ENCODE measurements at places on chromosomes 16 and 17.
A peak's percentile ranks its signal among the peaks of the same experiment; 100 is the strongest.

DNA sequence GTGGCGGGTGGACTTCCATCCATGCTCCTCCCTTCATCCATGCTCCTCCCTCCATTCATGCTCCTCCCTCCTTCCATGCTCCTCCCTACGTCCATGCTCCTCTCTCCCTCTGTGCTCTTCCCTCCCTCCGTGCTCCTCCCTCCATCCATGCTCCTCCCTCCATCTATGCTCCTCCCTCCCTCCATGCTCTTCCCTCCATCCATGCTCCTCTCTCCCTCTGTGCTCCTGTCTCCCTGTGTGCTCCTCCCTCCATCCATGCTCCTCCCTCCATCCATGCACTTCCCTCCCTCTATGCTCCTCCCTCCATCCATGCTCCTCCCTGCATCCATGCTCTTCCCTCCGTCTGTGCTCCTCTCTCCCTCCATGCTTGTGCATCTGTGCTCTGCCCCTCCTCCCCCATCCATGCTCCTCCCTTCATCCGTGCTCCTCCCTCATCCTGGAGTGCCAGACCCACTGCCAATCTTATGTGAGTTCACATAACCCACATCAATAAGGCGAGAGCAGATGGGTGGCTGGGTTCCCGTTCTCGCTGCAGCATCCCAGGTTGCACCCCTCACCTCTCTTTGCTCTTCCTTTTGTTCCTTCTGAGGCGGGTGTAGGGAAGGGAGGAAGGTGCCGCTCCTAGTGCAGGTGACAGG is 22.8 kb downstream of the KSR1 start:
- no peak for DNase-seq

DNA sequence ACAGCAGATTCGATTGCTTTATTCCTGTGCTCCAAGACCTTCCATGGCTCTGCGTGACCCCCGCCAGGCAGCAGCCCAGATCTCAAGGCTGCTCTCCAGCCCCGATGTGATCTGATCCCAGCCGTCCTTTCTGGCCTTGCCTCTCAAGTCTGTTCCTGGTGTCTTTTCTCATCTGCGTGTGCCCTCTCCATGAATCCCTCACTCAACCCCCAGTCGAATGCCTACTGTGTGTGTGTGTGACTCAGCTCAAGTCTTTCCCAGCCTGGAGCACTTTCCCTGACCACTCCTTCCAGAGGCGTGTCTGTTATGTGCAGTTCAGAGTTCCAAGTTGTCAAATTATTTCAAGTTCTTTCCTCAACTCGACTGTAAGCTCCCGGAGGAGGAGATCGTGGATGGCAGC is 64.0 kb downstream of the MRM1 start:
- no peak for DNase-seq

DNA sequence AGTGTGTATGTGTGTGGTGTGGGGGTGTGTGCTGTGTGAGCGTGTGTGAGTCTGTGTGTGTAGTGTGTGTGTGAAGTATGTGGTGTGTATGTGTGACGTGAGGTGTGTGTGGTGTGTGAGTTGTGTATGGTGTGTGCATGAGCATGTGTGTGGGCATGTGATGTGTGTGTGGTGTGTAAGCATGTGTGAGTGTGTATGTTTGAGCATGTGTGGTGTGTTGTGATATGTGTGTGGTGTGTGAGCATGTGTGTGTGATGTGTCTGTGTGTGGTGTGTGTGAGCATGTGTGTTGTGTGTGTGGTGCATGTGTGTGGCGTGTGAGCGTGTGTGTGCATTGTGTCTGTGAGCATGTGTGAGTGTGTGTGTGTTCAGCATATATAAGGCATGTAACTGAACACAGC is 20.9 kb downstream of the MAPT start:
- DNase-seq = no peak

GRCh38 chr17:49880291-49881053 is 32.6 kb upstream of the TAC4 start:
- DNase-seq = peak; percentile 58

DNA sequence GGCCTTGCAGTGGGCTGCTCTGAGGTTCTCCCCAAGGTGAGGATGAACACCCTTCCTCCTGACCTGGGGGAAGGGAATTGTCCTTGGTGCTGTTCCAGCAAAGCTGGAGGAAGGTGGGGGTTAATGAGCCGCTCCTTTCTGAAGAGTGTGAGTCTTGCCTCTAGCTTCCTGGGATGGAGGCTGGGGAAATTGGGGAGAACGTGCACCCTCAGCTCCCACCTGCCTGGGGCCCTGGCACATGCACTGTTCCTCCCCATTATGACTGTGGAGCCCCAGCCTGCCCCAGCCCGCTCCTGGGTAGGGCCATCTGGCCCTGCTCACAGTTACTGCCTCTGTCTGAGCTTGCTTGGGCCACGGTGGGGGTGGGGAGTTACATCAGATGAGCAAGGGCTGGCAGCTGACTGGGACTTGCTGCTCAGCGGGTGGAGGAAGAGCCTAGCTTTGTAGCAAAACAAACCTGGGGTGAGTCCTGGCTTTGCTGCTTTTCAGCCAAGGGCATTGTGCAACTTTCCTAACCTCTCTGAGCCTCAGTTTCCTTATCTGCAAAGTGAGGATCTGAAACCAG is 11.1 kb downstream of the TNS4 start:
- no peak for DNase-seq

DNA sequence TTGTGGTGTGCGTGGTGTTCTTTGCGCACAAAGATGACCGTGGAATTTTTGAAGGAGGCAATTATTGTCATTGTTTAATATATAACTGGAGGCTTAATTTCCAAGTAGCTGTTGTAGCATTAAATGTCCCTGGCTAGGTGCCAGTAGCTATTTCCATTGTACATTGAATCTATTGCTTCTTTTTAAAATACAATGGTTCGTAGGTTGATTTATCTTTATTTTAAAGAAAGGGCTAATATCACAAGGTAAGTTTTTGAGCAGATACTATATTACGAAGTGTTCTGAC is 127.1 kb downstream of the RPTOR start:
- no peak for DNase-seq

- DNase-seq = no peak
Measured at GRCh38 chr17:30809867-30810266, 14.6 kb downstream of the CRLF3 start.

- no peak for DNase-seq
Measured at GRCh38 chr16:48001324-48001895, 154.4 kb downstream of the ABCC12 start.

DNA sequence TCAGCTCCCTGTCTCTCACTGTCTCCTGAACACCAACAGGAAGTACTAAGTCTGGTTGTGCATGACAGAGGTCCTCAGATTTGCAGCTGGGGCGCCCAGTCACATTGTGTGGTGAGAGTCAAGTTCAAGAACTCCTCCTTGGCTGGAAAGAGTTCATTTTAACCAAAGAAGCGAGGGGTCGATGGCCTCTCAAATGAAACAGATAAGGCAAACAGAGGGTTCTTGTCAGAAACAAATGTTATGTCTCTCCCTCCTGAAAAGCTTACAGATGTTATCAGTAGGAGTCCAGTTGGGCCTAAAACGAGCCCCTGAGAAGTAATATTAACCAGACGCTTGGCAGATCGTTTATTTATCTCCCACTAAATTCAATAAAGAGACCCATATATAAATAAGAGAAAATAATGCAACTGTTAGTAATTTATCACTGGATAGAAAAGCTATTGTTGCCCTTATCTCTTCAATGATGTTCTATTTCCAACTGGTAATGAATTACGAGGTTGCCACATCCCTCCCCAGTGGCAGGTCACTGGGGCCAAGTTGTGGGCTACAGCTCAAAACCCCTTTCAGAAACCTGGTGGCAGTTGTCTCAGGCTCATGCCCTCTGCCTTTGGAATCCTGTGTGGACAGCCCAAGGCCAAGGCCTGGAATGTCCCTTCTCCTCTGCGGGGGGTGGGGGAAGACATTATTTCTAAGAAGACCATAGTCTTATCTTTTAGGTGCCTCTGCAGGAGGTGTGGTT is 307.5 kb upstream of the DYNLRB2 start:
- no peak for DNase-seq

GRCh38 chr17:64534187-64534586 is 27.4 kb downstream of the CEP95 start:
- DNase-seq = no peak

GRCh38 chr16:3400446-3400778 is 392 bp downstream of the ZSCAN32 start:
- no peak for DNase-seq

GRCh38 chr17:72053036-72053435 is 67.8 kb upstream of the SOX9 start:
- no peak for DNase-seq

DNA sequence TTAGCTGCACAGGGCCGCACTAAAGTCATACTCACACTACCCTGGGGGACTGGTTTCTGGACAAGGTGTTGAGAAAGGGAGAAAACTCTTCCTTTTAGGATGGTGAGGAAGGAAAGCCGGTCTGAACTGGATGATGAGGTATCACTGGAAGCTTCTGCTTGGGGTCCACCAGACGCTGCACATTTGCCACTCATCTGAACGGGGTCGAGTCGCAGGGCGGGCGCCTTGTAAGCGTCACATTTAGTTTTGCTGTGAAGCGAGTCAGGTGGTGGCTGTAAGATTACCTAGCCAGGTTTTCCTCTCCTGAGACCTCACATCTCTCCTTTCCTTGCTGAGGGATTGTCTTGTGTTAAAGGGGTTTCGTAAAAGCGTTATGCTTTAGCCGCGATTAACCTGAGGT is 2.3 kb downstream of the JPT2 start:
- DNase-seq = no peak

GRCh38 chr16:25344006-25344405 is 86.4 kb upstream of the ZKSCAN2 start:
- no peak for DNase-seq

- no peak for DNase-seq
Measured at GRCh38 chr16:85607321-85607765, 5.8 kb upstream of the GSE1 start.

DNA sequence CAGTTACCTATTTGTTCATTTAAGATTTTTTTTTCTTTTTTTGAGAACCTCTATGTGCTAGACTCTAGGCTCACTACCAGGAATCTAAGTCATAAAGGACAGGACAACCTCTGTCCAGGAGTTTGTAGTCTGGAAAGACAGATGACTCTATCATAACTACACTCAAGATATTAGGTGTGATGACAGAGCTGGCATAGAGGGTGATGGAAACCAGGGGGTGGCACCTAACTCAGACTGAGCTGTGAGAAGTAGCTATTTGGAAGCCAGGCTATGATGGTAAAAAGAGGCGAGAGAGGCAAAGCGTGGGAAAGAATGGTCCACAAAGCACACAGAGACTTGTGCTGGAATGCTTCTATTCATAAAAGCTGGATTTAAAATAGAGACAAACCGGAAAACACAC is 372.3 kb downstream of the SEC14L1 start:
- DNase-seq = no peak

- no peak for DNase-seq
Measured at GRCh38 chr17:27315796-27316465, 22.0 kb downstream of the WSB1 start.

DNA sequence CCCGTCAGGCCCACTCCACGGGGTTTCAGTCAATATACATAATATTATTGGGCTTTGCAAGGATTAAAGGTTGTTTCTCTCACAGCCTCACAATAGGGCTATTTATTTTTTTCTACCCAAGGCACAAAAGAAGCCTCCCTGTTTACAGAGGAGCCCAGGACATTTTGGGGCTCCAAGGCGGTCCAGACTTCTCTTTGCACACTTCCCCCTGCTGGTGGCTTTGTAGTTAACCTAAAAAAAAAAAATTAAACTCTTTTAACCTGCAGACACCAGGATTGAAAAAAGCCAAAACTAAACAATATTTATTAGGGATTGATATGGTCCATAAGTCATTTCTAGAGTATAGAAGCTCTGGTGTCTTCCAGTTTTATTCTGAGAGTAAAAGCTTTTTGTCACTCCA is 169.7 kb upstream of the ZFHX3 start:
- DNase-seq = no peak

DNA sequence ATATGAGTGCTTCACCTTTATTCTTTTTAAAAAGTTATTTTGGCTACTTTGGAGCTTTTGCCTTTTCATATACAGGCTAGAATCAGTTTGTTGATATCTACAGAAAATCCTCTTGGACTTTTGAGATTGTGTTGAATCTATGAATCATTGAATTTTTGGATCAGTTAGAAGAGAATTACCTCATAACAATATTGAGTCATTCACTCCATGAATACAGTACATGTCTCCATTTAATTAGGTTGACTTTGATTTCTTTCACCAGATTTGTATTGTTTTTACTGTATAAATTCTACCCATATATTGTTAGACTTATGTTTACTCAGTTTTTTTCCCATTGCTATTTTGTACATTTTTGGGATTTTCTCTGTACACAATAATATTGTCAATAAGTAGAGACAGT is 54.4 kb downstream of the TAOK1 start:
- DNase-seq = no peak

DNA sequence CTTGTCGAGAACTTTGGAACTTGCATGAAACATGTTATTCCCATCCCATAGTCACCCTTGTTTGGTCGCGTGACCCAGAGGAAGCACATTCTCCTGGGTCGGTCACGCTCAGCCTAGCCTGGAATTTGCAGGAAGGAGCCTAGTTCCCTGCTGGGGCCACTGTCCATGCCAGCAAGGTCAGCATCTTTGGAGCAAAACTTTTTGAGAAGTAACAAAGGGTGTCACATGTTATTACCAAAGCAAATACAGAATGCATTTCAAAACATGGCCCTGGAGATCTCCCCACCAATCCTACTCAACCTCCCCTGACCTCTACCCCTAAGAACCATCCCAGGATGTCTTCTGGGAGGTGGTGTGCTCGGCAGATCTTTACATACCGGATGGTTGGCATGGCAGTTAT is 26.2 kb upstream of the IRF8 start:
- DNase-seq = no peak
